ENCODE measurements at places on chromosomes 6 and 20. TPM values are rescaled to one million over a fixed set of nuclear protein-coding genes. Genes with fewer than 3 reads are reported as not detected.

DNA sequence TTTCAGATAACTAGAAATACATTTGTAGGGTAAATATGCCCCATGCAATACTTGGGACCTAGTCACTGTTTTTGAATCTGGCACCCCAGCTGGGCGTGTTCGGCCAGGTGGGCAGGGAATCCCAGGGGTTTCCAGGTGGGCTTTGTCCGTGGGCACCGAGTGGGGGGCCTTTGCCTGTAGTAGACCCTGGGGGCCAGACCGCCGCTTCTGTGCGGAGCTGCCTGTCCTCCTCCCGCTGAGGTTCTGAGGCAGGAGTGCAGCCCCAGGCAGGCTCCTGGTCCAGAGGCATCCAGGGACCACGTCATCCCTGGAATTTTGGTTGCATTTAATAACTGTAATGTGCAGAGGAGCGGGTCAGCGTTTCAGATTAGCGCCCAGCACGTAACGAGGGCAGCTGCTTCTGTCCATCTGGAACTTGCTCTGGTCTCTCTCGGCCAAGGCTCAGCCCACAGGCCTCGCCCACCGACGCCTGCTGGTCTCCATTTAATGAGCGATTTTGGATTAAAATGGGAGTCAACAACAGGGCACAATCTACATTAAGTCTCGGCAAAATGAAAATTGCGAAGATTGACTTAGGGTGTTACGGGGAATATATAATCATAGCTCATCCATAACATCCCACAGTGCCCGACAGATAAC is 12.8 kb downstream of the BHLHE23 start:
- no peak for DNase-seq

DNA sequence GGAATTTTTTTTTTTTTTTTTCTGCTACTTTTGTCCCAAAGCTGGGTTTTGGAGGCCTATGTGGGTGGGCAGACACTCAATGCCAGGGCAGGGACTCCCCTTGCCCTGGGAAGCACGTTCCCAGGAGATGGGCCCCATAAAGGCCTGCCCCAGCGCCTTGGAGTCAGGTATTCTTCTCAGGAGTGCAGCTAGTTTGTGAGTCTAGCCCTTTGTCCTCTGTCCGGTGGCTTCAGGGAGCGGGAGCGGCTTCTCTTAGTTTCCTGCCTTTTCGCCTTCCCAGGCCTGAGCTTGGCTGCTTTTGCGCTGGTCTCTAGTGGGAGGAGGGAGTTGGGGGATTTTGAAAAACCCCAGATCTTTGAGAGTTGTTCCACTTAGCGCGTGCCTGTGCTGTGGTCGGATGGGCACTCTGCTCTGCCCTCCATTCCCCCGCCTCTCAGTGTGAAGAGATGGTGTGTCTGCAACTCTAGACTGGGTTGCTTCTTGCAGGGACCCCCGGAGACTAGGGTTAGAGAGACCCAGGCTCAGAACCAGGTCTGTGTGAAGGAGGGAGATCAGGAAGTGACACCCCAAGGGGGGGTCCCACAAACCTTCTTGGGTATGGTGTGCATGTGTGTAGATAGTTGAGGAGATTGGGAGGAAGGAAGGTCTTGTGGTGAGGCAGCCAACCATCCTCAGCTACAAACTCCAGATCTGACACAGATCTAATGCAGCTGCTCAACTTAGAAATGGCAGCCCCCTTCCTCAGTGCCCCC is 1.3 kb downstream of the PLCG1 start:
- no peak for DNase-seq

- no peak for DNase-seq
Measured at GRCh38 chr20:11734431-11734830, 183.3 kb upstream of the BTBD3 start.

GRCh38 chr6:170289951-170290295 is 955 bp downstream of the DLL1 start:
- DNase-seq: no peak

- no peak for DNase-seq
Measured at GRCh38 chr6:16898640-16899396, 137.6 kb upstream of the ATXN1 start.

- no peak for DNase-seq
Measured at GRCh38 chr6:142444881-142445301, 143.1 kb downstream of the ADGRG6 start.

GRCh38 chr6:78482801-78483552 is 384.4 kb upstream of the IRAK1BP1 start:
- no peak for DNase-seq

DNA sequence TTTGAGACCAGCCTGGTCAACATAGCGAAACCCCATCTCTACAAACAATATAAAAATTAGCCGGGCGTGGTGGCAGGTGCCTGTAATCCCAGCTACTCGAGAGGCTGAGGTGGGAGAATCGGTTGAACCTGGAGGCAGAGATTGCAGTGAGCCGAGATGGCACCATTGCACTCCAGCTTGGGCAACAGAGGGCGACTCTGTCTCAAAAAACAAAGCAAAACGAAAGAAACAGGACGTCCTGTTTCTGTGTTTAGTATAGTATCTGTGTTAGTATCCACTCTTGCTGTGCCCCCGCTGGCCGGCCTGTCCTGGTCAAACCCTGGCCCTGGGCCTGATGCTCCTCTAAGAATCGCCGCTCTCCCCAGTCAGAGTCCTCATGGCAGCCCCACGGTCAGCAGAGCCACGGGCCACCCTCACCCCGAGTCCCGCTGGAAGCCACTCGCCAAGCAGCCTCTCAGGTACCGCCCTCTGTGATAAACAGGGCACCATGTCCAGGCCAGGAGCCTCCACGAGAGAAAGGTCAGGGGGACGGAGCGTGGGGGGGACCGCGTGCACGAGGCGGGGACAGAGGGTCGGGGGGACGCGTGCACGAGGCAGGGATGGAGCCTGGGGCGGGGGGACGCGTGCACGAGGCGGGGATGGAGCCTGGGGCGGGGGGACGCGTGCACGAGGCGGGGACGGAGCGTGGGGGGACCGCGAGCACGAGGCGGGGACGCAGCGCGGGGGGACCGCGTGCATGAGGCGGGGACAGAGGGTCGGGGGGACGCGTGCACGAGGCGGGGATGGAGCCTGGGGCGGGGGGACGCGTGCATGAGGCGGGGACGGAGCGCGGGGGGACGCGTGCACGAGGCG is 384.5 kb downstream of the SMOC2 start:
- DNase-seq: no peak

DNA sequence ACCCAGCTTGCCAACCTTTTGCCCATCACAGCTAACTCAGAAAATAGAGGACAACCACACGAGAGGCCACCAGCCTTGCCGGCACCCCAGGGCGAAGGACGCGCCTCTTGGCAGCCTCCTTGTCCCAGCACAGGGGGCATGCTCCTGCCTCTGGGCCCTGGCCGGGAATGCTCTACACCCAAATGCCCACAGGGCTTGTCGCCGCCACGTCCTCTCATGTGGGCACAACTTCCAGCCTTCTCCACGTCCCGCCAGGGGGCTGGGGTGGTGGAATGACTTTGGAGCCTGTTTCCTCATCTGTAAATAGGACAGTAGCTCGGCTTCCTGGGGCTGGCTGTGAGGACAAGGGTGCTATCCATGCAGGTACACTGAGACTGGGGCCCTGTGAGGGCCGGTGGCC is 152.4 kb upstream of the MLN start:
- DNase-seq: no peak

- DNase-seq: no peak
Measured at GRCh38 chr6:129860908-129861665, at the start of gene TMEM244. Gene TMEM244, minus strand, starts transcription at chr6:129861315. Its CDS starts 127 bp downstream, at chr6:129861188.

- DNase-seq: no peak
Measured at GRCh38 chr6:125041740-125042459, 79.7 kb downstream of the RNF217 start.

The DSP gene
- total RNA-seq: 6.5 TPM

The VNN1 gene
- 1.2 TPM for total RNA-seq

The PLCB1 gene
- total RNA-seq: 73.2 TPM

The COL19A1 gene
- 2.3 TPM for total RNA-seq

All from esophagus muscularis mucosa (tissue), 4 donors.